Stimulated activated CD8-positive, alpha-beta memory T cell treated with anti-CD3 and anti-CD28 coated beads, Interleukin-15, amount 100 ng/mL, for 4 hours (primary cell): ENCODE measurements at places on chromosomes 6 and 20.

GRCh38 chr20:62021793-62022385 is 43.8 kb downstream of the TAF4 start:
- no peak for DNase-seq

DNA sequence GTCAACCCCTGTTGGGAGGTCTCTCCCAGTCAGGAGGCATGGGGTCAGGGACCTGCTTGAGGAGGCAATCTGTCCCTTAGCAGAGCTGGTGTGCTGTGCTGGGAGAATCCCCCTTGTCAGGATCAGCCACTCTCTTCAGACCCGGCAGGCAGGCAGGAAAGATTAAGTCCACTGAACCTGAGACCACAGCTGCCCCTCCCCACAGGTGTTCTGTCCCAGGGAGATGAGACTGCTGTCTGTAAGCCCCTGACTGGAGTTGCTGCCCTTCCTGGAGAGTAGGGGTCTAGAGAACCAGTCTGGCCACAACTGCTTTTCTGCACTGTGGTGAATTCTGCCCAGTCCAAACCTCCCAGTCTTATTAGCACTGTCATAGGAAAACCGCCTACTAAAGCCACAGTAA is 677.8 kb upstream of the POU3F2 start:
- DNase-seq, result no peak

GRCh38 chr6:7058250-7058923 is 49.4 kb upstream of the RREB1 start:
- DNase-seq, result no peak

DNA sequence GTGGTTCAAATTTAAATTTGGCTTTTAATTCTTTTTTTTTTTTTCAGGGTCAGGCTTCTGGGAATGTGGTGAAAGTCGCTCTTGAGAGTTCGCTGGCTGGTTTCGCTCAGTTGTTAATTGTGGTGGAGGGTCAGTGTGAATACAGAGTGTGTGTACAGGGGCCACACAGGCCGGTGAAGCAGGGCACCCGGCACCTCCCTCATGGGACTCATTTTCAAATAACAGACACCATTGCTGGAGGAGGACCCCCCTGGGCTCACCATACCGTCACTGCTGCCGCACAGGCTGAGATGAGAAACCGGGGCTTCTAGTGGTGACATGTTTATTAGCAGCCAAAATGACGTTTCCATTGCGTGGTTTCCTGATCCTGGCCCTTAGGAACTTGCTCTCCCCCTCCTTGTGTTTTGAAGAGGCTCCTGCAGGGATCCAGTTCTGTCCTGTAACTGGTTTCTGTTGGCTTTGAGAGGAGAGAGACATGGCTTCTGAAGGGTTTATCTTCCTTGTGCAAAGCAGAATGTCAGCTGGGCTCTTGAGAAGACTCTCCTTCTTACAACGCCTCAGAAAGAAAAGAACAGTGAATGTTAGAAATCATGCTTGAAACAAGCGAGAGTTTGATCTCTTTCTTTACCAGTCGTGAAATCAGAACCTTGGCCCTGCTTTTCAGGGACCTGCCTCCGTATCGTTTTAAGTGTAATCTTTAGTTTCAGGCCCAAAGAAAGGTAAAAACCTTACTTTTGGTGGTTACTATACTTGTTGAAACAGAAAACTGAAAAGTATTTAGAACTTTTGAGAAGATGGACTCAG is 37.8 kb downstream of the DUSP22 start:
- DNase-seq, result no peak

- no peak for DNase-seq
Observed at GRCh38 chr6:101935732-101936131, 542.2 kb downstream of the GRIK2 start.

GRCh38 chr6:85945459-85946185 is 302.9 kb upstream of the SYNCRIP start:
- no peak for DNase-seq

- no peak for DNase-seq
Observed at GRCh38 chr6:21664314-21665109, 71.0 kb downstream of the SOX4 start.

DNA sequence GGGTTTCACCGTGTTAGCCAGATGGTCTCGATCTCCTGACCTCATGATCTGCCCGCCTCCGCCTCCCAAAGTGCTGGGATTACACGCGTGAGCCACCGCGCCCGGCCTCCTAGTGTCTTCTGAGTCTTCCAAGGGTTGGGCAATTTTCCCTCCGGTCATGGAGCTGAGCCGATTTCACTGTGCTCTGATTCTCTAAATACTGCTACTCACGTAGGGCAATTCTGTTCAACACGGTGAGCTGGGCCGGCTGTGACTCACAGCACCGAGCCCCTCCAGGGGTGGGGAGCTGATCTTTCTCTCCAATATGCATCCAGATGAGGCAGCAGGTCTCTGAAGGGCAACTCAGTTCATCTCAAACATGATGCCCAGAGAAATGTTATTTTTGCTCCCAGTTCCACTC is 71.6 kb upstream of the CD93 start:
- no peak for DNase-seq

DNA sequence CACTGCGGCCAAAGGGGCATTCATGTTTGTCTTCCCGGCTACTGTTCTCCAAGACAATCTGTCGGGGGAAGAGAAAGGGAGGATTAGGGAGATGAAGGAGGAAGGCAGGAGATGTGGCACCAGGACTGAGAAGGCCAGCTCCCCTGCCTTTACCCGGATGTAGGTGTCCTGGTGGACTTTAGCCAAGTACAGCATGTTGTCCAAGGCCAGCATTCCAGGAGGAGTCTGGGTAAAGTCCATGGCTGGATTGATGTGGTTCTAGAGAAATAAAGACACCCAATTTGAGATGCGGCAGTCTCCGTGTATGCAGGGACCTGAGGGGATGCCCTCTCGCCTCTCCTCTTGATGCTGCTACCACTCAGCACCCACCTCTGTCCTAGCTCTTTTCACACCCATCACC is 32.0 kb downstream of the ELMO2 start:
- DNase-seq, result no peak

GRCh38 chr20:37649017-37649416 is 44.8 kb upstream of the CTNNBL1 start:
- no peak for DNase-seq
